ENCODE measurements at places on chromosomes 1 and 21.

DNA sequence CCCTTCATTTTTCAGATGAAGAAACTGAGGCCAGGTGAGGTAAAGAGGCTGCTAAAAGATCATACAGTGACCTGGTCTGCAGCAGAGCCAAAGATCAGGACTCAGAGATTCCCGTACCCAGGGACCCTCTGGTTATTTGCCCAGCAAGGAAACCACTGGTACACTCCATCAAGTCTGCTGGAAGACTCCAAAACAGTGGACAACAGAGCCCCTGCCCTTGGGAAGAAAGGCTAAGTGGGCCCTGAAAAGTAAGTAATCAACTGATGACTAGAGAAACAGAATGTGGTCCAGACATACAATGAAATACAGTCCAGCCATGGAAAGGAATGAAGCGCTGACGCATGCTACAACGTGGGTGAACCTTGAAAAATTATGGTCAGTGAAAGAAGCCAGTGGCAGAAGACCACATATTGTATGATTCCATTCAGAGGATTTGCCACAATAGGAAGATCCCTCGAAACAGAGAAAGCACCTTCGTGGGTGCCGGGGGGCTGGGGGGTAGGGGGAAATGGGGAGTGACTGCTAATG is 106.4 kb downstream of the ETS2 start:
- DNase-seq = no peak

- no peak for DNase-seq
Measured at GRCh38 chr1:225844236-225845061, 34.5 kb downstream of the EPHX1 start.

GRCh38 chr1:51484591-51484990 is 34.5 kb downstream of the EPS15 start:
- DNase-seq = no peak

- no peak for DNase-seq
Measured at GRCh38 chr1:155553349-155553748, 9.3 kb downstream of the ASH1L start.

DNA sequence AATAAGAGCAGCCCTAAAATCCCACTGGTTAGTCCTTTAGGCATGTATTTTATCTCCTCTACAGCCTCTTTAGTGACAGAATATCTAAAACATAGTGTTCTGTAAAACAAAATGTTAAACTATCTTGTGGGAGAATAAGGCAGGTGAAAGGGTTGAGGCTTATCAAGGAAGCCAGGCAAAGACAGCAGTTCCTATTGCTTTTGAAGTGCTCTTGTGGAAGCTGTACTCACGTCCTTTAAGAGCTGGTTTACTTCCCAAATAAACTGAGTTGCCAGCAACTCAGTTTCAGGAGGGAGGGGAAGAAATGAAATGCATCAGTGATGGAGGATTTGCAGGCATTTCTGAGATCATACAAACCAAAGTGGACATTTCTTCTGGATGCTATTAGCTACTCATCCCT is 529.6 kb upstream of the ZRANB2 start:
- no peak for DNase-seq

GRCh38 chr1:106944721-106945120 is 111.8 kb upstream of the PRMT6 start:
- no peak for DNase-seq

GRCh38 chr1:42210421-42211133 is 46.0 kb upstream of the GUCA2A start:
- no peak for DNase-seq

GRCh38 chr1:221230605-221231004 is 351.4 kb downstream of the HLX start:
- no peak for DNase-seq

DNA sequence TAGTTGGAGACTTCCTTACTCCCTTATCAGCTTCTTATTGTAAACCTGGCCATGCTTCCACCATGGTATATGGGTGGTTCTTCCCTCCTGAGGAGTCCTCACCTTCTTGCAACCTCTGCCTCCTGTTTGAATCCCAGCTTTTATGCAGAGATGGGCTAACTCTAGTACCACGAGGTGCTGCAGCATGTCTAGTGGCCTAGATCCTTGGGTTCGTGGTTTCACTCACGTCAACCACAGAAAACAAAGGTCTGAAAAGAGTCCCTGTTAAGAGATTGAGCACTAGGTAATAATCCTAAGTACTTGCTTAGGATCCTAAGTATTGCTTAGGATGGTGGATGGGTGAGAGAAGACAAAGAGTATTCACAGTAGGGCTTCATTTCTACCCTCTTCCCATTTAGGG is 133.7 kb downstream of the FCRL5 start:
- DNase-seq = no peak

GRCh38 chr1:230863449-230863848 is 4.9 kb downstream of the C1orf198 start:
- no peak for DNase-seq

GRCh38 chr1:72564749-72565148 is 282.4 kb upstream of the NEGR1 start:
- no peak for DNase-seq

- DNase-seq = no peak
Measured at GRCh38 chr1:223419115-223419514, 25.9 kb downstream of the CCDC185 start.

DNA sequence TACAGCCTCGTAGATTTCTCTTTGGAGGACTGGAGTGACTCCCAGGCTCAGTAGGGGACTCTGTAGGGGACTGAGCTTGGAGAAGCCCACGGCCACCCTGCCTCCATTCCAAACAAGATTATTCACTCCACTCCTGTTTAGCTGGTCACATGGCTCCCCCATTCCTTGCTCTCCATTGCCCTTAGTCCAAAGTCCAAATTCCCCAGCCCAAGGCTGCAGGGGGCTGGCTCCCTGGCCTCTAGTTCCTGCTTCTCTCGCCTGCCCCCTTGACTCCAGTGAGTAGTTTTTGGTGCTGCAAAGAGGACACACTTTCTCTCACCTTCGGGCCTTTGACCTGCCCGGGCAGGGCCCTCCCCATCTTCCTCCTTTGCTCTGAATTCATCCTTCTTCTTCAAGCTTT is 403.3 kb downstream of the KIF26B start:
- DNase-seq = no peak

GRCh38 chr21:45309987-45310381 is 22.3 kb upstream of the POFUT2 start:
- no peak for DNase-seq

DNA sequence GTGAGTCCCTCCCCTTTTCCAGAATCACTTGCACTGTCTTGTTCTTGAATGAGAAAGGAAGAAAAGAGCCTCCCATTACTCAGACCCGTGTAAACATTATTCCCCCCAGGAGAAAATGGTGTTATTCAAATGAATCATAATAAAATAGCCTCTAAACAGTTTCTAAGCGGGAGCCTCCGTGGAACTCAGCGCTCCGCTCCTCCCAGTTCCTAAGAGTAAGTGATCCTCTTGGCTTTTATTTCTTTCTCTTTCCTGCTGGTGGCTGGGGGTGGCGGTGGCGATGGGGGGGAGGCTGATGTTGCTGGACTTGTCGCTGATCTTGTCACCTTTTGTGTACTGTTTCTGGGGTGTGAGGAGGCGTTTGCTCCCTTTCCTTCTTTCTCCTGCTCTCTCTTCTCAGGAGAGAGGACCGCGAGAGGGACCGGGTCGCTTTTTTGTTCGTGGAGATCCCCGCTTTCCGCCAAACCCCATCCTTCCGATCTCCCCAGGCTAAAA is 781 bp downstream of the PROX1 start:
- DNase-seq = no peak

GRCh38 chr1:174166530-174167264 is 7.4 kb downstream of the RABGAP1L start:
- DNase-seq = no peak

GRCh38 chr1:187942986-187943385 is 1114.2 kb downstream of the PLA2G4A start:
- no peak for DNase-seq

DNA sequence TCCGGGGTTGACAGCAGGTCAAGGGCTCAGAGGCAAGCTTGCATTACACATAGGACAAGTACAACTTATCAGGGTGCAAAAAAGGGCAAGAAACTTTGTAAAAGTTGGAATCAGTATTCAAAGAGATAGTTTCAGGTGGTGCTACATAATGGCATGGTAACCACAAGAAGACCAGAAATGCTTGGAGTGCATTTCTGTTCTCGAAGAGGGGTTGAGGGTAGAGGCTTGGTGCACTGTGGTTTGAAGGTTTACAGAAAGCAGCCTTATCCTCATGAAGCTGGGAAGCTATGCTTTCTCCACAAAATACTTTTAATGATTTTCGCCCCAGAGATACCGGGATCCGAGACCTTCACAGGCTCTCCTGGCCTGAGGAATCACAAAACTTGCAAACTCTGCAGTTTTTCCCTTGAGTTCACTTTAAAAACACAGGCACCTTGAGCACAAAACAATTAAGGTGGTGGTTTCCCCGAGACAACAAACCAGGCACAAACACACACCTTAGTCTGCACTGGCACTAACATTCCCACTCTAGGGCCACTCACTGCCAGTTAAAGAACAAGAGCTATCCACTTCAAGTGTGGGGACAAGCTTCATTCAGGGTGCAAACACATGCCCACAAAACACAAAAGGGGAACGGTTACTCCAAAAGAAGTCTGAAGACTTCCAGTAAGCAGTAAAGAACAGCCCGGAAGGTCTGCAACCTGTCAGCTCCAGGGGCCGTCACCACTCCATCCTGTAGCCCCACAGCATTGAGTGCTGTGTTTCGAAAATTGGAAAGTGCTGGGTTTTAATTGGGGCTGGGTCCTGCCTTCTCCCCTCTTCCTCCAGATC is 29.8 kb upstream of the NFIA start:
- no peak for DNase-seq

DNA sequence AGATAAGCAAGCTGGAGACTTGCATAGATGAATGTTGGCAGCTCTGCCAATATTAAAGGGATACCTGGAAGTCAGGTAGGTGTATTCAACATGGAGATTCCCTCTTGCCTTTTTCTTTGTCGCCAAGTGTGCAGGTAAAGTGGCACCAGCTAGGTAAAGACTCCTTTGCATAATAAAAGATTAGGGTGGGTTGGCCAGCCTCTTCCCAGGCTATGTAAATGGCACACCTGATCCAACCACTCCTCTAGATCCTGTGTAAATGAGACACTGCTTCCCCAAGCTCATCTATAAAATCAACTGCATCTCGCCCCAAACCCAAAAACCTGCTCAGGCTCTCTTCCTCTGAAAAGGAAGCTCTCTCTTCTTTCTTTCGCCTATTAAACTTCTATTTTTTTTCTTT is 100.8 kb upstream of the DSCAM start:
- DNase-seq = no peak

DNA sequence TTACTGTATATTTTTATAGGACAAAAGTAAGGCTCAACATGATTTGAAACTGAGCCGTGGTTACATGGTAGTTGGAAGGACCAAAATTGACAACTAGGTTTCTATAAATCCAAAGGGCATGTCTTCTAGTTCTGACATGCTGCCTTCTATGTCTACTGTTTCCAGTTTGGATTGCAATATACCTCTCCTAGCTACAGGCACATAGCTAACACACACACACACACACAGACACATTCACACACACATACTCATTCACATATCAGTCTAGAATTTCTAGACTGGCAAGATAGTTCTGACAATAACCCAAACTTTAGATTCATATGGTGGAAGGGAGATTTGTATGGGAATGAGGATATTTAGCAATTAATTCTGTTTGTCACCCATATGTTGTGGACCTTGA is 544.8 kb upstream of the CAMK1G start:
- DNase-seq = no peak

DNA sequence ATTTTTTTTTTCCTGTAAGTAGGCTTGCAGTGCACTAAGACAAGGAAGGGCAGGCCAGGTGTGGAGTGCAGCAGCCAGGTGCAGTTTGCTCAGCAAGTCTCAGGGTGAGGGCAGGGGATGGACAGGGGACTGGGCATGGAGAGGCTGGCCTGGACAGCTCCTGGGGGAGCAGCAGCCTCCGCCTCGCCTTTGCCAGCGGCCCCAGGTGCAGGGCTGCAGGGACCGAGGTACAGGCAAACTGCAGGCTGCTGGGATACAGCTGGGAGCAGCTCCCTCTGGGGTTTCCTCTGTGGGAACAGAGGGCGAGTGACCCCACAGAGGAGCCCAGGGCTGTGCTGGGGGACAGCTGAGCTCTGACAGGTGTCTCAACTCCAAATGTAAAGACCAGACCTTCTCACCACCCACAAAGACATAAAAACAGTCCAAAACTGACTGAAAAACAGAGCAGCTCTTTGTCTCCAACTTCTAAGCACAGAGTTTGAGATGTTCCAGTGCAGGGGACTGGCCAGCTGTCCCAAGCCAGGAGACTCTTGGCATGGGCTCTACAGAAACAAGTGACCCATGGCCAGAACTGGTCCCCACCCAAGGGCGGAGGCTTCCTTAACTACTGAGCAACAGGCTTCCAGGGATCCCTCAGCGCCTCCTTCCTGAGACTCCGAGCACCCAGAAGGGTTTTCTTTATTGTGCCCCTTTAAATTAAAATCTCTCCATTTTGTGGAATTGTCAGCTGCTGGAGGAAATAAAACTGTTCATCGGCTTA is 27.7 kb upstream of the AJAP1 start:
- no peak for DNase-seq

- no peak for DNase-seq
Measured at GRCh38 chr1:13762642-13763041, 62.7 kb downstream of the PRDM2 start.

DNA sequence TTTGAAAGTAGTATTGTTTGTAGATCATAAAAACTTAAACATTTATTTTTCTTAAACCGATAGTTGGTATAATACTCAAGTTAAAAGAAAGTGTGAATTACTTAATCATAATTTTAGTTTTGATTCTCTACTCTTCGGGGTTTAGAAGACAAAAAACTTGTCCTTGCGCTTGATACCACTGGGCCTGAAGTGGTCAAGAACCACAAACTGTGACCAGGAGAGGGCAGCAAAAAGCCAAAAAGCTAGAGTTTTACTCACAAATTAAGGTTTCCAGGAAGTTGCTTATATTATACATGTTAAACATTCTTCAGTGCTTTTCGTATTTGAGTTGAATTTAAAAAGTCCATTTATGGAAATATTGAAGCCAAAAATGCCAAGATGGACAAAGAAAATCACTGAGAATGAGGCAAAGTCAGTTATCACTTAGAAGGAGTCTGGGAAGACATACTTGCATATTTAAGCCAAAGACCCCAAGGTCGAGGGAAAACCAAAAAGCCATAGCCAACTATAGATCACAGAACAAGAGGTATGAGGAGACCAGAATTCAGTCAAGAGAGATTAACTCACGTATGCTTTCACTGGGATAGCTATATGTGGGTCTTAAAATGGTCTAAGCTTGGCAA is 34.2 kb downstream of the EFCAB7 start:
- DNase-seq = no peak

- DNase-seq = no peak
Measured at GRCh38 chr1:18931730-18932129, 24.7 kb downstream of the IFFO2 start.

DNA sequence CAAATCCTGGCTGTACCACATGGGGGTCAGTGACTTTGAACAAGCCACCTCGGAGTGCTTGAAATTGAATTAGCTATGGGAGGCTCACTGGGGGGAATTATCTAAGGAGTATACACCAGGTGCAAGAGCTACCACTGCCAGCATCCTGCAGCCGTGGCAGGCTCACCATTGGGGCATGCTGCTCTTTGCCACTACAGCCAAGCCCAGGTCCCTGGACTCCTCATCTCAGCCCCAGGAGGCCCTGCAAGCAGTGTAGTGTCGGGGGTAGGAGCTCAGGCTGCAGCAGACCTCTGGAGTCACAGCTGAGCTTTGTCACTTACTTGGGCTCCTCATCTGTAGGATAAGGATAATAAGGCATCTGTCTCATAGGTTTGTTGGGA is 35.3 kb downstream of the ACOT11 start:
- DNase-seq = no peak

- DNase-seq = no peak
Measured at GRCh38 chr1:8382608-8383505, 64.9 kb downstream of the SLC45A1 start.
